ENCODE measurements at places on chromosomes 5 and 9.

DNA sequence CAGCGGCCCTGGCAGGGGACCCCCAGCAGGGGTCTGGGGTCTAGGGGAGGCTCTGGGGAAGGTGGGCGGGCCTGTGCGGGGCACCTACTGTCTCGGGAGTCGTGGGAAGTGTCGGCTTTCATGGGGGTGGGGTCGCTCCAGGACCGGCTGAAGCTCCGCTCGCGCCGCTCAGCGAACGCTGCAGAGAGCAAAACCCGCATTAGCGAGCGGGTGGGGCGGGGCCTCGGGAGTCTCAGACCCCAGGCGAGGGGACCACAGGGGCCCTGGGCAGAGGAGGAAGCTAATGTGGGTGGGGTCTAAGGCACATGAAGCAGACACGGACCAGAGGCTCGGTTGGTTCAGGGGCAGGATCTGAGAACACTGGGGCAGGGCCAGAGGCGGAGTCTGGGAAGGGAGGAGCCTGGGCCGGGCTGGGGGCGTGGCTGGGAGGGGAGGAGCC lies 5.5 kb downstream of the NSMF start:
- no peak for DNase-seq

GRCh38 chr9:87864915-87865314 lies 17.8 kb upstream of the SPATA31E1 start:
- DNase-seq, result no peak

GRCh38 chr9:4548811-4549725 lies 58.8 kb downstream of the SLC1A1 start:
- no peak for DNase-seq

- peak; percentile 16 for DNase-seq
Observed at GRCh38 chr9:133375116-133375723, 640 bp downstream of the SURF4 start.

- DNase-seq, result no peak
Observed at GRCh38 chr9:13513716-13514444, 234.4 kb upstream of the MPDZ start.

DNA sequence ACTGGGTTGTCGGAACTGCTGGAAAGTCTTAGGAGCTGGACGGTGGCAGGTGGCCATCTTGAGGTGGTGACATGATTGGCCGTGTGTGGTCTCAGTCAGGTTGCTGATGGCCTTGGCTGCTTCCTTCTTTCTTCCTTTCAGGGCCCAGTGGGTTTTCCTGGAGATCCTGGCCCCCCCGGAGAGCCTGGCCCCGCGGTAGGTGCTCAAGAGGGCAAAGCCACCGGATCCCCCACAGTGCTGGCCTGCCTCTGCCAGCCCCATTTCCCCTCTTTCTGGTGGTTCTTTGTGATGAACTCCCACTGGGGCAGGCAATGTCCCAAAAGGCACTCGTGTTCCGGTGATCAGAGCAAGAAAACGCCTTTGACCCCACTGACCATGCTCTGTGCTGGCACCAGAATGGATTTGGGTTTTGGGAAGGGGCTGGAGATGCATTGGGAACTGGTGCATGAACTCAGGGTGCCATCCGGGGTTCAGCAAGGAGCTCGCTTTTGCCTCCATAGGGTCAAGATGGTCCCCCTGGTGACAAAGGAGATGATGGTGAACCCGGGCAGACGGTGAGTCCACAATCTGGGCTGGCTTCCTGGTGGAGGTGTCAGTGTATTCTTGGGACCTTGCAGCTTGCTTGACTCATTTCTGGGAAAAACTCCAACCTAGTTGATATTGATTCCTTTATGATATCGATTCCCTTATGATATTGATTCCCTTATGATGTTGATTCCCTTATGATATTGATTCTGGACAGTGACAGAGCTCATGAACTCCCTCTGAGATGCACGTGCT lies 65.0 kb upstream of the FCN2 start:
- DNase-seq, result no peak

DNA sequence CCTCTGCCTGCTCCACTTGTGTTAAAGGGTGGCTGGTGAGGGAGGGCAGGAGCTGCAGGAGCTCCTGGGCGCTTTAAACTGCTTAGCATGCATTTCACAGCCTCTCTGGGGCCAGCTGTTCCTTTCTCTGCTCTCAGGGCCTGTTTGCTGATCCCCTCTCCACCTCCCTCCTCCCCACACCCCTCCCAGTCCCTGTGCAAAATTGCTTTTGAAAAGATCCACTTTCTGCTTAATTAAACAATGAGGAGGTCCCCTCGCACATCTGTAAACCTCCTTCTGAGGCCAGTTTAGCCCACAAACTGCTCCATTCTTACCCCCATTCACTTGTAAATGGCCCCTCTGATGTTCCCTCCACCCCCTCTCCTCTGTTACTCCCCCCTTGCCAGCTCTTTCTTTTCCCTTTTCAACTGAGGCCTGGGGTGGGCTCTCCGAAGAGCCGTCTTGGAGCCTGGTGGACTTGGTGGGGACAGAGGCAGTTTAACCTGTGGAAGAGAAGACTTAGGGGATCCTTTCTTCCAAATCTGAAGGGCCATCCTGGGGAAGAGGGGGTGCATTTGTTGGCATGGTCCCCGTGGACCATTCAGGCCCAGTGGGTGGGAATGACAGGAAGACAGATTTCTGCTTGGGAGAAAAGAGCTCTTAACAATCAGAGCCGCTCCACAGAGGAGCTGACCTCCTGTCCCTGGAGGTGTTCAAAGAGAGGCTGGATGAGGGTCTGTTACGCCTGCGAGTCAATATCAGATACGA lies 12.0 kb downstream of the URM1 start:
- no peak for DNase-seq

GRCh38 chr9:107176436-107177151 lies 106.5 kb upstream of the RAD23B start:
- DNase-seq, result no peak

GRCh38 chr9:127570533-127571111 lies 41.5 kb upstream of the STXBP1 start:
- no peak for DNase-seq

DNA sequence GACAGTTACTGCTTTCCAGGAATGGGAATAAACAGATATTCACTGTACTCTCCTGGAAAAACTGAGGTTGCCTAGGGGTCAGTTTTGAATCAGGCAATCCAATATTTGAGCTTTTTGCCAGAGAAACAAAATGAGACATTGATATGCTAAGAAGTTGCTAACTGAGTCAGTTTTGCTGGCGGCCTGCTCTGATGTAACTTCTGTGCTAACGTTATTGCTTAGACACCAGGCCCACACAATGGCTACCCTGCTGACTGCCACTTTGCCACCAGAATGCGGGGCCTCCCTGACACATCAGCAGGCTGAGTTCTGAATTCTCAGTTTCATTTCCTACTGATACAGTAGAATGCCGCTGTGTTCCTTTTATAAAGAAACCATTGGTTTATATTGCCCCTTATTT lies 18.2 kb upstream of the ZNF618 start:
- no peak for DNase-seq

DNA sequence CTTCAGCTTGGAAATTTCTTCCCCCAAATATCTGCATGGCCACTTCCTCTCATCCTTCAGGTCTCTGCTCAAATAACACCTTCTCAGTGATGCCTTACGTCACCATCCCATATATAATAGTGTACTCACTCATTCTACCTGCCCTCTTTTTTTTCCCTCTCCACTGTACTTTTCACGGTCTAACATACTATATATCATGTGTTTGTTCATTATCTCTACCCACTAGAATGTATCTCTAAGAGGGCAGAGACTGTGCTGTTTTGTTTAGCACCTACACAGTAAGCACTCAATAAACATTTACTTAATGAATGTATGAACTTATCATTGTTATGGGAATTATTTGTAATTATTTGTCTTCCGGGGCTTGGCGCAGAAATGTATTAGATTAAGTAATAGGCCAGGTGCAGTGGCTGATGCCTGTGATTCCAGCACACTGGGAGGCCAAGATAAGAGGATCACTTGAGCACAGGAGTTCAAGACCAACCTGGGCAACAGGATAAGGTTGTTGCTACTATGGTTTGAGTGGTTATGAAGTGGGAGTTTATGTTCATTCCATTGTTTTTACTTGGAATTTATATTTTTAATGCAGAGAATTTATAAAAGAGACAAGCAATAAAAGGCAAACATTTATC lies 6.0 kb upstream of the IL13 start:
- DNase-seq, result no peak

DNA sequence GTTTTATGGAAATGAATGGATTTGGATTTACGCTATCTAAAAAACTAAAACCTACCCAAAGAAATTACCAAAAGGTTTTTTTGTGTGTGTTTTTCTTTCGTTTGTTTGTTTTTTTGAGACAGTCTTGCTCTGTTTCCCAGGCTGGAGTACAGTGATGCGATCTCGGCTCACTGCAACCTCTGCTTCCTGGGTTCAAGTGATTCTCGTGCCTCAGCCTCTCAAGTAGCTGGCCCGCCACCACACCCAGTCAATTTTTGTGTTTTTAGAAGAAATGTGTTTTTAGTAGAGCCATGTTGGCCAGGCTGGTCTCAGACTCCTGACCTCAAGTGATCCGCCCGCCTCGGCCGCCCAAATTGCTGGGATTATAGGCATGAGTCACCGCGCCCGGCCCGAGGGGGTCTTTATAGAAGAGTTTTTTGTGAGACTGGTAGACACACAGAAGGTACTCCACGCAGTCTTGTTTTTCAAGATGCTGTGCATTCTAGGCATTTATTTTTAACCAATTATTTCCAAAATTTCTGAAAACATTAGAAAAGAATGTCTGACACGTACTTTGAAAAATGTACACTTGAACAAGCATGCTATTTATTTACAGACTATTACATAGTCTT lies 75.7 kb downstream of the NR6A1 start:
- no peak for DNase-seq

GRCh38 chr9:134357631-134358025 lies 31.4 kb downstream of the RXRA start:
- DNase-seq, result no peak

GRCh38 chr5:99775189-99775588 lies 760.0 kb upstream of the FAM174A start:
- DNase-seq, result no peak

DNA sequence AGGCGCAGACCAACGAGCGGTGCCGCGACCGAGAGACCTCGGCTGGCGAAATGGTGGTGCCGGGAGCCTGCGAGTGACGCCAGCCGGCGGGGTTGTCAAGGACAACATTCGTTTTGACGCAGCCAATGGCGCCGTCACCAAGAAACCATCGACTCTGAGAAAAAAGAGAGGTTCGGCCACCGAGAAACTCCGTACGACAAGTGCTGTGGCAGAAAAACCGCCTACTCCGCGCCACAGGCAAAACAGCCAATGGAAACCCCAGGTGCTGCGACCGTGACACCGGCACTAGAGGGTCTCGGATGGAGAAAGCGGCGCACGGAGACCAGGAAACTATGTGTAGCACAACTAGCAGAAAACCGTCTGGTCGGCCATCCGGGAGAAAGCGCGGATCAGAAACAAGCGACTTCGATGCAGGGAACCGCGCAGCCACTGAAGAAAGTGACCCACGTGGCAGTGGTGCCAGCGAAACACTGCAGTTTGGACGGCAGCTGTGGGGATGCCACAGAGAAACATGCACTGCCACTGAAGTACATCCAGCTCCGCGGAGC lies 88.8 kb downstream of the ANXA2R start:
- peak; percentile 65 for DNase-seq

DNA sequence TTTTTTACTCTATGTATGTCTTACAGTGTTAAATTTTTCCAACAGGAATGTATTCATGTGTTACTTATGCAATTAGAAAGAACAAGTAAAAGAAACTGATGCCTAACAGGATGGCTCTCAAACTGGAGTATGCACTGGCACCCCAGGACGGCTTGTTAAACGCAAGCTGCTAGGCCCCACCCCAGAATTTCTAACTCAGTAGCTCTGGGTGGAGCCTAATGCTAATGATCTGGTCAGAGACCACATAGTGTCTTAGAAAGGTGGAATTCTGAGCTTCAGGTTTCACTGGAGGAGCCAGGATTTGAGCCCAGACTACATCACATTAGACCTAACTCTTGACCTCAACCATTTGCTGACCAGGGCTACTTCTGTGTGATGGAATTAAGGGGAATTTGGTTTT lies 34.4 kb downstream of the SHC3 start:
- DNase-seq, result no peak

DNA sequence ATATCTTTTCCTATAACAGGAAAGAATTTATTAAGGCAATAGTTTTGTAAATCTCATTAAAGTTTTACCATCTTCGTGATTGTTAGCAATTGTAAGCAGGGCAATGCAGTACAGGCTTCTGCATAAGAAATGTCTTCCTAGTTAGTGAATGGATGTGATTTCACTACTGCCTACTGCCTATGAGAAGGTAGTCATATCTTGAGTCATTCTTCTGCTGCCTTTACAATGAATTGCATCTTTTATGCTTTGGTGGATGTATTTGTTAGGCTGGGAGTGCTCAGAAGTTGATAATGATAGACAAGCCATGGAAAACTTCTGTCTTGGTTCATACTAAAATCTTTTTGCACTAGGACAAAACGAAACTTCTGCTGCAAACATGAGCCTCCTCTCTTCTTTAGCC lies 128.0 kb downstream of the ADAMTSL1 start:
- DNase-seq, result no peak

DNA sequence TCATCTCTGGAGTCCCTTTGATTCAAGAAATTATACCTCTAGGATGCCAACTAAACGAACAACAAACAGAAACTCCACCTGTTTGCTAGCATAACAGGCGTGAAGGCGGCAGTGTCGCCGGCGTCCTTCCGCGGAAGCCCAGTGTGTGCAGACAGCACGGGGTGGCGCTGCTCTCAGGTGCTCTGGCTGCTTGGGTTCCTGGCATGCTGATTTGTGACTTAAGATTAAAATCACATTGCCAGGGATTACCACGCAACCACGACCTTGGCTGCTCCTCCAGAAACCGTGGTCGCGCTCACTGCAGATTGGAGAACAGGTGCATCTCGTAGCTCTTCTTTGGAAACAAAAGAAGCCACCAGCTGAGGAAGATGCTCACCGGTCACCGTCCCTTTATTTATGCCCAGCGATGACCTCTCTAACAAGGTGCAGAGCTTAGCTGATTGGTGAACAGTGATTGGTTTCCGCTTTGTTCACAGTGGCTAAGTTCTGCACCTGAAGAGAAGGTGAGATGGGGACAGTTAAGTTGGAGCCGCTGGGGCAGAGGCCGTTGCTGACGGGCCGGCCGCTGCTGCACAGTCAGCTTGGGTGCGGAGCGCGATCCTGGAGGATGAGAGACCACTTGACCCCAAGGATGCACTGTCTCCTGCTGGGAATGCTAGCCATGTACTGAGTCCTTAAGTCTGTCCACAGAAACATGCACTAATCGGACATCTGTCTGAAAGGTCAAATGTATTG lies 232.3 kb downstream of the FANCC start:
- no peak for DNase-seq

DNA sequence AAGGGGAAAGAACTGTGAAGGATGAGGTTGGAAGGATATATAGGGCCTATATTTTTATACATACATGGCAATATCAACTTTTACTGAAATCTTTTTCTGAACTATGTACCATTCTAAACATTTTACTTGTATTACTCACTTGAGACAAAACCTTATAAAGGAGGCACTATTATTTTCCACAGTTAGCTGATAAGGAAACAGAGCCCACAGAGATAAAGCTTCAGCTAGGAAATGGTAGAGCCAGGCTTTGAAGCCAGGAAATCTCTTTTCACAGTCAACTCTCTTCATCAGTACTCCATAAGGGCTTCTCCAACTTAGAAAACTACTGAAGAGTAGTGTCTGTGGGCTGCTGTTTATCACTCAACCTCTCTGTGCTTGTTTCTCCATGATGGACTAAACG lies 613.7 kb downstream of the PRELID2 start:
- DNase-seq, result no peak

GRCh38 chr5:132485641-132486317 lies 4.8 kb downstream of the IRF1 start:
- DNase-seq, result peak; percentile 48

- DNase-seq, result no peak
Observed at GRCh38 chr5:172105811-172106210, 82.2 kb downstream of the STK10 start.

- peak; percentile 59 for DNase-seq
Observed at GRCh38 chr9:99000476-99001395, 57.0 kb downstream of the COL15A1 start.

GRCh38 chr9:34550681-34551270 lies 28.0 kb upstream of the ENHO start:
- DNase-seq, result no peak

Data from bone marrow (tissue), 2 donors.